ENCODE measurements at places on chromosomes 6 and 20. TPM values are rescaled to one million over a fixed set of nuclear protein-coding genes. Genes with fewer than 3 reads are reported as not detected.

GRCh38 chr6:30325150-30325872 lies 1.4 kb upstream of the TRIM39 start:
- H3K4me3 ChIP-seq = peak overlapping the region; percentile 84
- DNase-seq = peak; percentile 64
- peaks cover 15% of the 10 kb centered on the region for H3K36me3 ChIP-seq
- H3K27me3 ChIP-seq = no peaks in the 10 kb centered on the region
- peaks cover 24% of the 10 kb centered on the region for H3K4me1 ChIP-seq

DNA sequence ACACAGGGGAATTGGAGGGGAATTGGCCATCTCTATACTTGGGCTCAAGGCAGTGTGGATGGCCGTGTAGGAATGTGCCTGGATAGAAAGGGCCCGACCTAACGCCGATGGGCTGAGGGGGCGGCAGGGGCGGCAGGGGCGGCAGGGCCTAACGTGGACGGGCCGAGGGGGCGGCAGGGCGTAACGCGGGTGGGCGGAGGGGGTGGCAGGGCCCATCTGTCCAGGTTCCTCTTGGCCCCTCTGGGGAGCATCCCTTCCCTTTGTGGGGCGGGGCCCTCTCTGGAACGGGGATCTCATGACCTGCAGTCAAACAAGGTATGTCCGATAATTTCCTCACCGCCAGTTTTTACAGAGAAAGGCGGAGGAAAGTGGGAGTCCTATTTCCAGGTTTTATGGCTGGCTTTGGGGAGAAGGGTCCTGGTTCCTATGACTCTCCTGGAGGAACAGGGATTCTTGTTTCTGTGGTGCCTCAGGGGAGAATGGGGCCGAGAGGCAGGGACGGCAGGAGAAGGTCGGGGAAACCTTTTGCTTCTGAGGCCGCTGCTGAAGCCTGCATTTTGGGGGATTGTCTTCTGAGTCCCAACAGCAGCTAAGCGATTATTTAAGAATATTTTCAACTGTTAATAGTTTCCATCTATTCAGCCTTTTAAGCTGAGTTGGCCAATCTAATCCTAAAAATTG lies 100.8 kb upstream of the FRMD1 start:
- H3K4me3 ChIP-seq = no peak overlapping the region
- no peaks in the 10 kb centered on the region for H3K27me3 ChIP-seq
- DNase-seq = no peak
- H3K4me1 ChIP-seq = no peaks in the 10 kb centered on the region
- no peak overlapping the region for H3K27ac ChIP-seq

DNA sequence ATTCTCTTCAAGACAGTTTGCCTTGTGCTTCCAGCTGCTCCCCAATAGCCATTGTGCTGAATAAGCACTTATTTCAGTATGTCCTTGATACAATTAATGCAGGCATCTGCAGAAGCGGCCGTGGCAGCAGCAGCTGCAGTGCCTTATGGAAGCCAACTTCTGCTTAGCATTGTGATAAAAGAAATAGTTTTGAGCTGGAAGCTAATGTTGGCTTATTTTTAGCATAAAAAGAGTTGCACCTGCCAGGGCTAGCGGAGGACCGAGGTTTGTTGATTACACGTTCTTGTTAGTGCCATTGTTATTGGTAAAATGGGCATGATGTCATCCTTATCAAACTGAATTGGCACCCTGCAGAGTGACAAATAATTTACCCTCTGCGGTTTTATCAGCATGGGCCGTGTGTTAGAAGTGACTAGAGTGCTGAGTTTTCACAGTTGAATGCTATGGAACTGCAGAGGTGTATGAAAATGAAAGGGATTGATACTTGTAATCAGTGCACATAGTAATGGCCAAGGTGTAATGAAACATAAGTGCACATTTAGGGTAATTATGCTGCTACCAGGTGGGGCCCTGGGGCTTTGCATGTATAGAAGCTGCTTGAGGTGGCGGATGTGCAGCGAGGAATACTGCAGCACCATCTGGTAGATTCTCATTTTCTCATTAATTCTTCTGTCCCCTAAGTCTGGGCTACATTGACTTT lies 334.3 kb downstream of the CDKAL1 start:
- no peaks in the 10 kb centered on the region for H3K27me3 ChIP-seq
- H3K4me3 ChIP-seq = no peak overlapping the region
- no peak for DNase-seq
- no peaks in the 10 kb centered on the region for H3K36me3 ChIP-seq

DNA sequence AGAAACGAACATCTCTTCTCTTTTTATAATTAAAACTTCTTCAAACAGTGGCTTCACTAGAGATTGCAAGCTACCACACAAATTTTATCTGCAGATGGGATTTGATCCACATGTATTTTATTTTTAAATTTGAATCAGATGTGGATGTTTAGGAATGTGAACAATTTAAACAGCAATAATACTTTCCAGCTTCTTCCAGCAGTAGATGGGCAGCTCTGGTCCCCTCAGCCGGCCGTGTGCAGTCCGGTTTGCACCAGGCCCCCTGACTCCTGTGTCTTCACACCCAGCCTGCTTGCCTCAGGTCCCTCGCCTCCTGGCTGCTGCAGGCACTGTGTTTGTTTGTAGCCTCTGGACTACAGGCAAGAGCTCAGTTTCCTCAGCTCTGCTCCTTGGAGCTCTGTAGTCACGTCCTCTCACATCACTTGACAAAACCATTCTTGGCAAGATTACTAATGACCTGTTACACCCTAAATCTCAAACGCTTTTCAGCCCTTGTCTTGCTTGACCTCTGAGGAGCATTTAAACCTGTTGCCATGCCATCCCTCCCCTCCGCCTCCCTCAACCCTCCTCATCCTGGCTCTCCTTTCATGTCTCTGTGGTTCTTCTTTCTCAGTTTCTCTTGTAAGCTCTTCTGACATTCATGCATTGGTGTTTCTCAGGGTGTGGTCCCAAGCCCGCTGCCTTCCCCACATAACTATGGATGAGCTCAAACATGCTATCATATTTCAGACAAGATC lies 13.2 kb upstream of the ZBTB24 start:
- H3K27ac ChIP-seq = no peak overlapping the region
- H3K4me1 ChIP-seq = no peaks in the 10 kb centered on the region
- H3K36me3 ChIP-seq = no peaks in the 10 kb centered on the region

DNA sequence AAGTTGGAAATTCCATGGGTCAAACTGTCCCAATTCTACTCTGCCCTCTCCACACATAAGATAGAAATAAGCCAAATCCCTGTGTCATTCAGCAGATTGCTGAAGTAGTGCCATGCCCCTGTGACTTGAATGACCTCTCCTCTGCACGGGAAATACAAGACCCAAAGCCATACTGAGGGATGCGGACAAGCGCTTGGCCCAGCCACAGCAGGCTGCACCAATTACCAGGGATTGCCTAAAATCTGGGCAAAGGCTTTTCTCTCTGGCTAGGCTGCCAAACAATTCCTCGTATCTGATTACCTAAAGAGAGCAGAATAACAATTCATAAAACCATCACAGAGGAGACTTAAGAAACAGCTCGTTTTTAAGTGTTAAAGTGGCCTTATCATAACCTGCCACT lies 421.8 kb upstream of the JARID2 start:
- DNase-seq = no peak
- no peak overlapping the region for H3K27ac ChIP-seq
- no peak overlapping the region for H3K4me3 ChIP-seq
- no peaks in the 10 kb centered on the region for H3K36me3 ChIP-seq

Gene ME1
- 10.4 TPM for total RNA-seq

Gene BPI
- total RNA-seq = not detected

Measured in Peyer's patch (tissue), 4 donors.